Lung (tissue), 17 donors: ENCODE measurements at places on chromosomes 7 and 10.

- DNase-seq: peak; percentile 61
Measured at GRCh38 chr7:134856091-134856490, 76.7 kb downstream of the CALD1 start.

DNA sequence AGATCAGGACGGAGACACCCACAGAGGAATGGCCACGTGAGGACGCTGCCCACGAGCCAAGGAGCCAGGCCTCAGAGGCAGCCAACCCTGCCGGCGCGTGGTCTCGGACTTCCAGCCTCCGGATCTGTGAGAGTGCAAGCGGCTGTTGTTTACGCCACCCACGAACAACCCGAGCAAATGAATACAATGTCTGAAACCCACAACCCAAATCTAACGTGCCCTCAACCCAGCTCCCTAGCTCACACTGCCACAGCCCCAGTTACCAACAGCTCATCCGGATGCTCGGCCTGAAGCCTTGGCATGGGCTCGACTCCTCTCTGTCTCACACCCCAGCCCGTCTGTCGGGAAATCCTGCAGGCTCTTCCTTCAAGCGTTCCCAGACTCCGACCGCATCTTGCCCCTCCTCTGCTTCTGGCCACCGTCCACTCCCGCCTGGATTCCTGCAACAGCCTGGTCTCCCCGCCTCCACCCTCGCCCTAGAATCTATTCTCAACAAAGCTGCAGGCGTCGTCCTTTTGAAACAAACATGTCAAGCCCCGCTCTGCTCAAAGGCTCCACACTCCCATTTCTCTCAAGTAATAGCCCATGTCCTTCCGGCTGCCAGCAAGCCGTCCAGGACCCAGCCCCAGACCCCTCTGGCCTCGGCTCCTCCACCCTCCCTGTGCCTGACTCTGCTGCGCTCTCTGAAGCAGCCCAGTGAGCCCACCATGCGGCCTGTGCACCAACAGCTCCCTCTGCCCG, 35.3 kb downstream of the STK32C start:
- DNase-seq: peak; percentile 91

DNA sequence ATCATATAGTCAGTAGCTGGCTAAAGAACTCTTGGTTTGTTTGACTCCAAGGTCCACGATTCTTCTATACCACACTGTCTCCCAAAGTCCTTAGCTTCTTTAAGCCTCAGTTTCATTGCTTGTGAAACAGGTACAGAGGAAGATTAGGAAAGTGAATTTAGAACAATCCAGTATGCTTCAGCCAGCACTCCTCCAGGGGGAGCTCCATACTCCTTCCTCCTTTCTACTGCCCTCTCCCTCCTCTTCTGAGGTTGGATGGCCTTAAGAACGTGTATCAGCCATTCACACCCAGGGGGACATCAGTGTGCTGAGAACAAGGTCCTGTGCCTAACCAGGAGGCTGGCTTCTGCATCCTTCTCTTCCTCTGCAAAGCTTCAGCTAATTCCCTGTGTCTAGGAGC, 54.8 kb upstream of the CALD1 start:
- no peak for DNase-seq

DNA sequence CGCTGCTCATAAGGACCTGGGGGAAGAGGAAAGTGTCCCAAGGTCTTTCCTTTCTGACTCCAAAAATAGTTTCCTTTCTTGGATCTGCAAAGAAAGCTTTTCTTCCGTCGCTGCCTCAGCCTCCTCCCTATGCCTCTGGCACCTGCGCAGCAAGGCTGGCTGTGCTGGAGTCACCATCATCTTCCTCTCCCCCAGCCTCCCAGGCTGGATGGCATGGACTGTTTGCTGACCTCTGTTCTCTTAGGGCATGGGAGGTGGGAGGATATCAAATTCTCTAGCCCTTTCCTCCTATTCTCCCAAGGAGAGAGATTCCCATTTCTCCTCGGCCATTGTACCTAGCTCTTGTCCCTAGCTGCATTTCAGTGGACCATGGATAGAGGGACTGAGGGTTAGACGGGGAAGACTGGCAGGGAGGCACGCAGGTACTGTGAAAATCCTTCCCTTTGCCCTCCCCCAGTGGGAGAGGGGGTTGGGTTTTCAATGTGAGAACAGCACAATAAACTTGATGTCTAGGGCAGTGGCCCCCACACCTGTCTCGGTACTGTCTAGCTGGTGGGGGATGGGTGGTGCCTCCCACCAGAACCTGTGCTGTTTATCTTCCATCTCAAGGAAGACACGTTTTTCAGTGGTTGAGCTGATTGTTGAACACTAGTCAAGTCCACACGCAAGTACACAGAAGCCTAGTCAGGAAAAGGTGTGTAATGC, 2.6 kb downstream of the PPP1R35 start:
- DNase-seq: no peak

GRCh38 chr10:29240986-29241660, 47.7 kb upstream of the LYZL1 start:
- peak; percentile 71 for DNase-seq

GRCh38 chr7:135717693-135718092, 10.3 kb downstream of the SLC13A4 start:
- no peak for DNase-seq

DNA sequence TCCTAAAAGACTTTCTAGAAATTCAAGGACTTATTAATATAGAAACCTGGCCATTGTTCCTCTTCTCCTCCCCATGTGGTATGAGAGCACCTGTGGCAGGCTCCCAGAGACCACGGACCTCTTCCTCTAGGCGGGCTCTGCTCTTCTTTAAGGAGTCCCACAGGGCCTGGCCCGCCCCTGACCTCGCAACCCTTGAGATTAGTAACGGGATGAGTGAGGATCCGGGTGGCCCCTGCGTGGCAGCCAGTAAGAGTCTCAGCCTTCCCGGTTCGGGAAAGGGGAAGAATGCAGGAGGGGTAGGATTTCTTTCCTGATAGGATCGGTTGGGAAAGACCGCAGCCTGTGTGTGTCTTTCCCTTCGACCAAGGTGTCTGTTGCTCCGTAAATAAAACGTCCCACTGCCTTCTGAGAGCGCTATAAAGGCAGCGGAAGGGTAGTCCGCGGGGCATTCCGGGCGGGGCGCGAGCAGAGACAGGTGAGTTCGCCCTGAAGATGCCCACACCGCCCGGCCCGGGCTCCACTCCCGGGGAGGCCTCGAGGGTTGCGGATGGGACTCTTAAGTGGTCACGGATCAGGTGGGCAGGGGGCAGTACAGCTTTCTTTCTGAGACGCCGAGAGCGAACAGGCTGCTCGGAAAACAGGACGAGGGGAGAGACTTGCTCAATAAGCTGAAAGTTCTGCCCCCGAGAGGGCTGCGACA, at the start of gene SLC26A4:
Gene SLC26A4, plus strand, starts transcription at position 448 of the 700 bp plus-strand sequence. CDS start 814 bp downstream, outside the sequence.
- no peak for DNase-seq

GRCh38 chr7:87877366-87878040, 1.2 kb downstream of the DBF4 start:
- peak; percentile 25 for DNase-seq

DNA sequence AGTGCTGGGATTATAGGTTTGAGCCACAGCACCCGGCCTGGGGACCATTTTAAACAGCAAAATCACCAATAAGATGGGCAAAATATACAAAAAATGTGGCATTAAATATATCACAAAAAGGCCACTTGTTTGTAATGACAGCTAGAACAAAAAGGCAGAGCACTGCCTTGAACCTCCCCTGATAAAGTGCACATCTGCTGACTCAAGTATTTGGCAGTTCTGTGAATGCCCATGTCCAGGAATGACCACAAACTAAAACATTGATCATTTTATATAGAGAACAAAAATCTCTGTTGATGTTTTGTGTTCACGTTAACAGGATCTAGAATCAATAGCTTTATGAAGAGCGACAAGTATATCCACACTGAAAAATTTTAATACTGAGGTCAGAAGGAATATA, 21.5 kb downstream of the HERC4 start:
- no peak for DNase-seq

DNA sequence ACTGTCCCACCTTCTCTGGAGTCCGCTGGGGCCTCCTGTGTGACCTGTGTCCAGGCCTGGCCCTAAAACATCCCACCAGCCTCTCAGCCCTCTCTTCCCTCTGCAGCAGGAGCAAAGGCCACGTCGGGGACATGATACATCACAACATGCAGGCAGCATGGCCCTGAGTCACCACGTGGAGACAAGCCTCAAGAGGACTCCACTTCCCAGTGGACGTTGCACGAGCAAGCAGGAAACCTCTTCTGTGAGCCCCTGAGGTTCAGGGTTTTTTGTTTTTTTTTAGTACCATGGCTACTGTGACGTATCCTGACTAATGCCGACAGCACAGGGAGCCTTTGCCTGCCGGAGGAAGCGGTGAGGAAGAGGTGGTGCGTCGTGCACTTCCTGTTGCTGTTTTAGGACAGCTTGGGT, 165.9 kb downstream of the DNAJB6 start:
- peak; percentile 13 for DNase-seq

DNA sequence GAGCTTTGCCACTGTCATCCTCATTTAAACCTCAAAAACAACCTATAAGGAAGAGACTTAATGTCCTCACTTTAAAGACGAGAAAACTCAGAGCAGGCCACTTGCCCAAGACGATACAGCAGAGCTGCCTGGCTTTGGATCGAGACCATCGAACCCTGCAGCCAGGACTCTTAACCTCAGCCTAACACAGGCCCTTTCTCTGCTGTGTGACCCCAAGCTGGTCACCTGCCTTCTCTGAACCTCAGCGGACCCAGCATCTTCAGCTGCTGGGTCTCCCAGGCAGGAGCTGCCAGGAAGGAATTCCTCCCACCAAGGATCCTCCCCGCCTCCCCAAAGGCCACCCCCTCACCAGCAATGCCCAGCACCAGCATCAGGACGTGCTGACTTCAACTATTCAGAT, 32.7 kb downstream of the TNRC18 start:
- no peak for DNase-seq

DNA sequence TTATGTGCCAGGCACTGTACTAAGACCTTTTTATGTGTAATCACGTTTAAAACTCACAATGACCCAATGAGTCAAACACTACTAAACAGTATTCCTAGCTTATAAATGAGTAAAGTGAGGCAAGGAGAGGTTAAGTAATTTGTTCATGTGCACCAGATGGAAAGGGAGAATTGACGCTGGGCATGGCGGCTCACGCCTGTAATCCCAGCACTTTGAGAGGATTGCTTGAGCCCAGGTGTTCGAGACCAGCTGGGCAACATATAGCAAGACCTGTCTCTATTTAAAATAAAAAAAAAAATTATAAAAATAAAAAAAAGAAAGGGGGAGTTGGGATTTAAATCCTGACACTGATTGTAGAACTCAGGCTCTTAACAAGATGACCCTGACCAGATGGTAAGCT, 46.7 kb upstream of the DLG5 start:
- DNase-seq: no peak

DNA sequence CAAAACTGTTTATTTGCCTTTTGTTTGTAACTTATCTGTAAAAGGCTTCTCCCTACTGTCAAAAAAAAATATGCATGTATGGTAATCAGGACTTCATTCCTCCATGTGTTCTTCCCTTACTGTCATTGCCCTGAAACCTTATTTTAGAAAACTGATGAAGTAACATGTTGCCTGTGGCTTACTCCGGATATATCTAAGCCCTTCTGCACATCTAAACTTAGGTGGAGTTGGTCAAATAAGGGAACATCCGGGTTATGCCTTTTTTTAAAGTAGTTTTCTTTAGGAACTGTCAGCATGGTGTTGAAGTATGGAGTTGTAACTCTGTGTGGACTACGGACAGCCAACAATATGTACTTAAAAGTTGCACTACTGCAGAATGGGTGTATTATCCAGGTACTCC, 6.2 kb downstream of the SAR1A start:
- no peak for DNase-seq

- no peak for DNase-seq
Measured at GRCh38 chr7:111678281-111678680, 116.0 kb upstream of the IMMP2L start.

DNA sequence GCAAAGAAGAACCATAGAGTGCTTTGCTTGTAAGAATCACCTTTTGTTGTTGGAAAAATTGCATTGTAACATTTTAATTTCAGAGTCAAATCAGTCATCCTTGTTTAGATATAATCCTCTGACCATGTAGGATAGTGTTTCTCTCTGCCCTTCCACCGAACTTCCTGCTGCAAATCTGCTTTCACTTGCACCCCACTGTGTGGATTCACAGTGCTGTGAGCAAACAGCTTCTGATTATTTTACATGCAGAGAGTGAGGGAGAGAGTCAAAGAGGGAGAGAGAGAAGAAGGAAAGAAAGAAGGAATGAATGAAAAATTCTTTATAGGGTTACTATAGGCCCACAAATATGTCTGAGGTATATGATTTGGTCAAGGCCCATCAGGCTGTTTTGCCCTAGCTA, 30.0 kb upstream of the SEM1 start:
- no peak for DNase-seq

DNA sequence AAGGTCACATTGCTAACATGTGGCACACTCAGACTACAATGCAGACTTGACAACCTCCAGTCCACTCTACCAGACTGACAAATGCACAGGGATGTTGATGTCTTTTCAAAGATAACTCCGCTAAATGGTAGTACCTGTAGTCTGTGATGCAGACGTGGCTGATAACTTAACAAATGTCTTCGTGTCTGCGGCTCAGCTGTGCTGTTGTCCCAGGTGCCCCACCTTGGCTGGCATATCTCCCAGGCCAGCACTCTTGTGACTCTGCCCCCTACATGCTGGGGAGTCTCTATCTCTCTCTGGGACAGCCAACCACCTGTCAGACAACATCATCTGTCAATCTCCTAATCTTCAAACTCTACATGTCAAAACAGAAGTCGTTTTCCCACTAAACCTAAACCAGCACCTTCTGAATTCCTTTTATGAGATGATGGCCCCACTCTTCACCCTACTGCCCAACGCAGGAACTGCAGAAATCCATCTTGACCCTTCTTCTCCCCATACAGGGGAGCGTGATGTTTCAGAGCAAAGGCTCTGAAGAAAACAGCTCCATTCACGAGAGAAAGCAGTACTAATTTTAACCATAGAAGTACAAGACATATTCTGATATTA, 156.4 kb downstream of the USP6NL start:
- no peak for DNase-seq

- no peak for DNase-seq
Measured at GRCh38 chr10:126511917-126512479, 123.7 kb upstream of the ADAM12 start.

GRCh38 chr10:129868449-129869035, 95.5 kb downstream of the EBF3 start:
- no peak for DNase-seq

DNA sequence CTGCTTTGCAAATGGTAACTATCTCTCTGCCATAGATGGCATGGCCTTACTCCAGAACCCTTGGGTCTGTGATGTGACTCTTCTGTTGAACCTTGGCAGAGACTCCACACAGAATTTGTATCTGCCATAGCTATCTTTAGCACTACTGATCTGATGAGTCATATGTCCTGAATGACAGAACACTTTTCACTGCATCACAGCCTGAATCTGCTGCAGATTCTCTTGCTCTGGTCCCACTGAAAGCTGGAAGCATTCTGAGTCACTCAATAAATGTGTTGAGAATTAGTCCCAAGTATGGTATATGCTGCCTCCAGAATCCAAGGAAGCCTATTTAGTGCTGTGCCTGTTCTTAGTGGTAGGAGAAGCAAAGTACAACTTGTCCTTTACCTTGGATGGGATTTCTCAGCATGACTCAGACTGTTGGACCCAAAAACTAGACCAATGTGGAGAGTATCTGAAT, 39.5 kb upstream of the ANKRD1 start:
- DNase-seq: no peak

GRCh38 chr10:42690449-42691360, 52.3 kb upstream of the ZNF33B start:
- no peak for DNase-seq

GRCh38 chr7:48084727-48085432, 4.2 kb upstream of the UPP1 start:
- no peak for DNase-seq
